ENCODE measurements at places on chromosomes 2 and 18. TPM values are rescaled to one million over a fixed set of nuclear protein-coding genes. Genes with fewer than 3 reads are reported as not detected.

BBS5 gene
- 5.7 TPM for total RNA-seq

EVA1A gene
- total RNA-seq = 5.8 TPM

AQP12B gene
- not detected for total RNA-seq

ATAD2B gene
- 7.1 TPM for total RNA-seq

CBLN2 gene
- total RNA-seq = not detected

SERPINB5 gene
- total RNA-seq = 0.34 TPM

PPP1CB gene
- total RNA-seq = 160 TPM

VWA3B gene
- total RNA-seq = 0.16 TPM

TTN gene
- 0.47 TPM for total RNA-seq

SLC39A6 gene
- total RNA-seq = 80.1 TPM

GALNT5 gene
- 30.1 TPM for total RNA-seq

PLB1 gene
- 2.5 TPM for total RNA-seq
